GM10248 (cell line): ENCODE measurements at places on chromosomes 1 and 21.

- no peak for DNase-seq
Measured at GRCh38 chr1:246078126-246078887, 428.8 kb downstream of the SMYD3 start.

GRCh38 chr1:23567996-23568607 is 8.8 kb upstream of the ID3 start:
- DNase-seq: no peak

DNA sequence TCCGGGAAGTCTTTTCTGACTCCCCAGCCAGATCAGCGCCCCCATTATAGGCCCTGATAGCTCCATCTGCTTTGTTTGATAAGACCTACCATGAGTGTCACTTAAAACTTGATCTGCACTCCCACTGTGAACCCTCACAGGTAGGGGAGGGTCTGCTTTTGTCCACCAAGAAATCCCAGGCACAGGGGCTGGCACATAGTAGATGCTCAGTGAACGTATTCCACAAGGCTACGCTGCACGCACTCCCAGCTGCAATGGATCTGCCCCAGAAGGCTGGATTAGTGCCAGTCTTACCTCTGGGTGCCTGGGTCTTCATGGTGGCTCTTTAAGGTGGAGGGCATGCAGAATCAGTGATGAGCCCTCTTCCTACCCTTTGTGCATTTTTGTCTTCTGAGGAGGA is 447.1 kb downstream of the PTPRU start:
- no peak for DNase-seq

- DNase-seq: no peak
Measured at GRCh38 chr1:60101516-60101915, 27.9 kb upstream of the C1orf87 start.

DNA sequence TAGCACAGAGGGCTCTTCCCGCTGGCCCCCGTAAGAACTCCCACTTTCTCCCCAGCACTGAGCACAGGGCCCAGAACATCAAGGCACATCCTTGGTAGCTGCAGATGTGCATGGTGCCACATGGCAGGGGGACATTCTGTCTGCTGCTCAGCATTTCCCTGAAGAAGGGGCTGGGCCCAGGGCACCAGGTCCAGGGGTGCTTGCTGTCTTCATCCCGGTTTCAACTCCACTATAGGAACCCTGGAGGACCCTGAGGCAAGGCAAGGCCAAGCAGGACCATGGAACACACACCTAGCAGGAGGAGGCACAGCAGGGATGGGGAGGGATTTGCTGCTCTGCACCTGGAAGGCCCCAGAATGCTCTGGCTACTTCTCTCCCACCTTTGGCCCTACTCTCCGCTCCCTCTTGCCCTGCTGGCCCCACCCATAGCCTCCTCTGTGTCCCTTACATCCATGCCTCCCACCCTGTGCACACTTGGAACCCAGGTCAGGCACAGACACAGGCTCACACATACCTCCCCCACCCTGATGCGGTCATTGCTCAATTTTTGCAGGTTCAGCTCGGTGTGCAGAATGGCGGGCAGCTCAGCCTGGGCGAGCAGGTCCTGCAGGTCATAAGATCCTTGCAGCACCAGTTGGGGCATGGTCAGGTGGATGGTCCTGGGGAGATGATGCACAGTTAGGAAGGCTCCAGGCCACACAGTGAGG is 10.1 kb downstream of the AGT start:
- DNase-seq: no peak

DNA sequence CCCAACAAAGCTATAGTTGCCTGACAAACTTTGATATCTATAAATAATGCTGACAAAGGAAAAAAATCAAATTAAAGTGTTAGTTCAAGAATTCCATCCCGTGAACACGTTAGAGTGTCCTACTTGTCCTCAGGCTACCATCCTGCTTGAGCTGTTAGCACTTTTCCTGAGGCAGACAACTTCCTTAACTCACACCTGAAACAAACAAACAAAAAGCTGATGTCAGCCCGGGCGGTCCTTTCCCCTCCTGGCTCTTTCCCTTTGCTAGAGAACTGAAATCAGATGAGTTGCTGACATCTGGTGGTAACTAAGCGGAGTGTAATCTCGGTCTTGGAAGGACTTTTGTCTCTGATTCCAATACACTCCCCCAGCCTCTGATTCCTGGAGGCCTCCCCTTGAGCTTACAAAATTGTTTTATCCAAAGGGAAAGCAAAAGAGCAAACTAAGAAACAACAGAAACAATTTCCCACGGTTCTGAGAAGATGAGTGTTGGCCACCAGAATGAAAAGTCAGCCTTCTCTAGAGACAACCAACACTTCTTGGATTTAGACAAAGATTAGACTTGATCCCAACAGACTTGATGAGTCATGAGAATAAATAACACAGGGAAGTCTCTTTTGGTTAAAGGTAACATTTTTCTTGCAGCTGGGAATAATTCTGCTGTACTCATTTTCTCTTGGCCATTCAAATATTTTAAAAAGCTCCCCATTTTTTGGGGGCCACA is 135.4 kb downstream of the PROX1 start:
- DNase-seq: peak; percentile 60

DNA sequence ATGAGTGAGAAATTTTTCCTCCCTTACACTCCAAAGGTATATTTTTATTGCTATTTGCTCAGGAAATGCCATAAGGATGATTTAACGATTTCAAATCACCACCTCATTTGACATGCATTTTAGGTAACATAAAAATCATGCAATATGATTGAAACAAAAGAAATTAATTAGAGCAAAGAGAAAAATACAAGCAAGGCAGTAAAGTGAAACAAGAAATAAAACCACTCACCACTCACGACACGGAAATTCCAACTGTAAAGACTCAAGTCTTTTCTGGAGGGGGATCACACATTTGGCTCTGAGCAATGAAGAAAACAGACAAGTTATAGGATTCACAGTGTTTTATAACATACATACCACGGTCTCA is 86.8 kb upstream of the ARHGAP29 start:
- DNase-seq: no peak

DNA sequence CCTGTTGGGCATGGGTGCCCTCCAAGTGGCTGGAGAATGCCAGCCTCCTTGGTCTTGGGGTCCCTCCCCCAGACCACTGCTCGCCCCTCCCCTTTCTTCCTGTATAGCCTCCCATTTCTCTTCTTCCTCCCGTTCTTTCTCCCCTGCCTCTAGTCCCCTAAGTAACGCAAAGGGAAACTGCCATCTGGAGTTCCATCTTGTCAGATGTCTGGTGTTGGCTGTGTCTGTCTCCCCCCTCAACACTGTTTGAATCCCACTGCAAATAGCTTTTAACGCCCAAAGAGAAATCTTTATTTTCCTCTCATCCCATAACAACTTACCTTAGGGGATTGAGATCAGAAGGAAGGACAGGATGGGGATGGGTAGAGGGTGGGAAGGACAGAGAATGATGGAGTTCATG is 55.3 kb upstream of the CSF3R start:
- DNase-seq: no peak

DNA sequence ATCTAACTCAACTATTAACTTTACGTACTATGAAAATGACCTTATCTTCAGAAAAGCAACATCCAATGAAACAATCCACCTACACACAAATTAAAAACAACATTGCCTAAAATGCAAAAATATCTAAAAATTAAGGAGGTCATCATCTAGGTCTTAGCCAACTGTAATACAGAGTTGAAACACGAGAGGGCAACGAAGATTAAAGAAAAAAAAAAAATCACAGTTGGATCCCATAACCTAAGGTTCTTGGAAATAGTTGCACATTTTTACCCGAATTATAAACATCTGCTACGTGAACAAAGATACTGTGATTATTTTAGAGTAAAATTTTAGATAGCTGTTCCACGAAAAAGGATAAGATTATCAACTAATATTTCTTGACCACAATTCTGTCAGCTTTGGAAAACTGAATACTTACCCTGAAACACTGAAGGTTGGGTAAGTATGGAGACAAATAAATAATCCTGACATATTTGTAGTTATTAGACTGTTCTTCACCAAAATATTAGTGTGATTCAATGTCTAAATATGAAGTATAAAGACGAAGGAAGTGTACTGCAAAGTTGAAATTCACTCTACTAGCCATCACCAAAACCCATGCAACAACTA is 88.0 kb upstream of the AK4 start:
- no peak for DNase-seq

- no peak for DNase-seq
Measured at GRCh38 chr1:50135716-50136115, 27.0 kb downstream of the ELAVL4 start.
